GM12891 (cell line): ENCODE measurements at places on chromosomes 11 and 22.
A peak's percentile ranks its signal among the peaks of the same experiment; 100 is the strongest.

- no peak for DNase-seq
These were observed 171.0 kb downstream of the NELL1 start for GRCh38 chr11:20840341-20840740.

GRCh38 chr22:45204241-45204640, 36.5 kb downstream of the KIAA0930 start:
- no peak for DNase-seq

DNA sequence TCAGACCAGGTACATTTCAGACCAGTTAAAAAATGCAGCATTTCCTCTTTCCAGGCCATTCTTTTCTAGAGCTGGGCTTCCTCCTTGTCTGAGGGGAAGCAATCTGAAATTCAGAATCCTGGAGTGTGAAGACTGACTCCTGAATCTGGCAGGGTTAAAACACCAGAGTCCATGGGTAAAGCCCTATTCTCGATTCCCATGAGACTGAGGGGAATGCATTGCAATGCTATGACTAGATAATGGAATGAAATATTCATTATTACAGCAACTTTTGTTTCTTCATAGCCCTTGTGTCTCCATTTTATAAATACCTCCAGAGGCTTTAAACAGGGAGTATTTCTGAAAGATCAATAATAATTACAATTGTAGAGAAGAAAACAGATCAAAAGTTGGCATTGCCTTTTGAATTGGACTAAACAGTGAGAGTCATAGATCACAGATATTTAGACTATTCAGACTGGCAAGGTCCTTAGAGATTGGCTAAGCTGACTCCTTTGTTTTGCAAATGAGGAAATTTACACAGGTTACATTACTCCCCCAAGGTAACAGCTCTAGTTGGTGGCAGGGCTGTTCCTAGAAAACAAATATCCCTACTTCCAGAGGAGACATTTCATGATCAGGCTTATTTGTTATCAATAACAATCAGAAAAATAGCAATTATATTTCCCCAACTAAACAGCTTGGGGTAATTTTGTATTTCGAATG, 632.6 kb upstream of the KIRREL3 start:
- DNase-seq: no peak

GRCh38 chr11:67415501-67416304, at the start of gene CARNS1:
Gene CARNS1, plus strand, starts transcription at chr11:67415678. Its CDS starts 522 bp downstream, at chr11:67416200.
- no peak for DNase-seq

DNA sequence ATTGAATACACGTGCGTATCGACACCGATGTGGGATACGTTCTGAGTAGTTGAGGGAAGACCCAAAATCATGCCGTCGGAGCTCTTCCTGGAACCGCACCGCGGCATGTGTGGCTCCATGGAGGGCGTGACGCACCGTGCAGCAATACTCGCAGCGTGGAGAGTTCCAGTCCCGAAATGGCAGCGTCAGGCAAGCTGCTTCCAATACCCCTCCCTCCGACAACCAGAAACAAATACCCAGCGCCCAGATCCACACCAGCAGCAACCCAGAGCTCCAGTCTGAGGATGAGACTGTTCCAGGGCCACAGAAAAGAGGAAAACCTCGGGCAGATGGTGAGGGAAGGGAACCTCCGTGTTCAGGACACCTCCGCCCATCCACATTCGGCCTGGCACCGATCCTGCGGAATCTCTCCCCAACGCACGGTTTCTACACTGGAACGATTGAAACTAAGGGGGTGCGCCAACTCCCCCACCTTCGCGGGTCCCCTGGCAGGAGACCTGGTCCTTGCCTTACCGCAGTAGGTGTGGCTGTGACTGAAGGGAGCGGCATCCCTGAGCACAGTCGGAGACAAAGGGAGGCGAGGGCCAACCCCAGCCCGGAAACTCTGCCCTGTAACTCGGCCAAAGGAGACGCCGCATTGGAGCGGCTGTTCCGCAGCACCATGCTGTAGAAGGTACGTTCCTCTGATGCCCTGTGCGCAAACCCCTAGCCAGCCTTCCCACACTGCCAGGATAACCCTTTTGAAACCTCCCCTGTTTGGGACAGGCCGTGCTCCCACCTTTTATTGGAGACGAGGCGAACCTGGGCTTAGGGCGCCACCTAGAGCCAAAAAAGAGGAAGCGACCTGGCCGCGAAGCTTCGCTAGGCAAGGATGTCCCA, 28.2 kb downstream of the DBX1 start:
- peak; percentile 34 for DNase-seq

DNA sequence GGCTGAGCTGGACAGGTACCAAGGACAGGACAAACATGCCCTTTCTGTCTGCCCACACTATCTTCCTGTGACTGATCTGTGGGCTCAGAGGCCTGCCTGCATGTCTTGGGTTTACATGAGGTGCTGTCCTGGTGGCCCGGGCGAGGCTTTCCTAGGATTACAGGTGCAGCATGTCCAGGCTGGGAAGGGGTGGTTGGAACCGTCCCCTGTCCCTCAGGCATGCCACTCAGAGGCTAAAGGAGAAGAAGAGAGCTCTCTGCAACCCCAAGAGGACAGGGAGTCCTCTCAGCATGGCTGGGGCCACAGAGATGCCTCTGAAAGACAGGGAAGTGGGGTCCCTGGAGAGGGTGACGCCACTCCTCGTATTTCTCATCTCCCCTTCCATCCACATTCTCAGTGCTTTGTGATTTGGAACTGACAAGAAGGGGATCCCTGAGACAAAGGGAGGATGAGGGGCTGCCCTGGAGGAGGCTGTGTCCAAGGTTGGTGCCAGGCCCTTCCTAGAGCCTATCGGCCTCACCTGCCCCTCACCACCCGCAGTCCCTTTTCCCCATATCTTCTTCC, 64.6 kb upstream of the LMO1 start:
- no peak for DNase-seq

- DNase-seq: no peak
These were observed 151.4 kb downstream of the FBXO7 start for GRCh38 chr22:32625985-32626384.

- no peak for DNase-seq
These were observed 741 bp upstream of the MTA2 start for GRCh38 chr11:62602141-62603071.

GRCh38 chr11:118998388-118998717, 415 bp downstream of the CENATAC start:
- no peak for DNase-seq

GRCh38 chr22:17665854-17666253, 27.3 kb downstream of the BCL2L13 start:
- no peak for DNase-seq

DNA sequence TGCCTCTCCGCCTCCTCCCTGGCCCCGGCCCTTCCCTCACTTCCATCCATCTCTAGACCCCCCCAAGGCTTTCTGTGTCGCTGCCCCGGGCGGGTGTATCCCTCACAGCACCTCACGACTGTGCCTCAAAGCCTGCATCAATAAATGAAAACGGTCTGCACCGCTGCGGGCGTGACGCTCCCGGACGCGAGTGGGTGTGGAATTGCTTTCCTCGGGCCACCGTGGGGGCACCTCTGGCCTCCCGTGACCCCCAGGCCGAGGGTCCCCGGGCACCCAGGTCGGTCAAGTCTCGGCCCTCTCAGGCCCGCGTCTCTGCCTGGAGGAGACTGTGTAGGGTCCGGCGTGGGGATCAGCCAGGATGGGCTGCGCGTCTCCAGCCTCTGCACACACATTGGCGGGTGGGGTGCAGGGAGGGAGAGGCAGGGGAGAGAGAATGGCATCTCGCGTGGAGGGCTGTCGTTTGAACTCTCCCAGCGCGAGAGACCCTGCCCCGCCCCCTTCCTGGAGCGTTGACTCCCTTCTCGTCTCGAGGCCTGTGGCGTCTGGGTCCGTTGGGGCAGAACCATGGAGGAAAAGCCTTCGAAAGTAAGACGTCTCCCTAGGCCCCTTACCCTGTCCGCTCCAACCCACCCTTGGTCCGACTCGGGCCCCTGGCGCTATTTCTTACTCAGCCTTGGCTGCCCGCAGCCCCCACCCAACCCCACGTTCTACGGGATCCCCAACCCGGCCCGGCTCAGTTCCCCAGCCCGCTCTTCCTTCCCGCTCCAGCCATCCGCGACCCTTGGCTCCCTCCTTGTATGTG, at the start of gene CATSPERZ:
TSS of gene CATSPERZ (plus strand) at position 512 of the 802 bp plus-strand sequence. CDS start at position 565, 53 bp downstream.
- DNase-seq: no peak

DNA sequence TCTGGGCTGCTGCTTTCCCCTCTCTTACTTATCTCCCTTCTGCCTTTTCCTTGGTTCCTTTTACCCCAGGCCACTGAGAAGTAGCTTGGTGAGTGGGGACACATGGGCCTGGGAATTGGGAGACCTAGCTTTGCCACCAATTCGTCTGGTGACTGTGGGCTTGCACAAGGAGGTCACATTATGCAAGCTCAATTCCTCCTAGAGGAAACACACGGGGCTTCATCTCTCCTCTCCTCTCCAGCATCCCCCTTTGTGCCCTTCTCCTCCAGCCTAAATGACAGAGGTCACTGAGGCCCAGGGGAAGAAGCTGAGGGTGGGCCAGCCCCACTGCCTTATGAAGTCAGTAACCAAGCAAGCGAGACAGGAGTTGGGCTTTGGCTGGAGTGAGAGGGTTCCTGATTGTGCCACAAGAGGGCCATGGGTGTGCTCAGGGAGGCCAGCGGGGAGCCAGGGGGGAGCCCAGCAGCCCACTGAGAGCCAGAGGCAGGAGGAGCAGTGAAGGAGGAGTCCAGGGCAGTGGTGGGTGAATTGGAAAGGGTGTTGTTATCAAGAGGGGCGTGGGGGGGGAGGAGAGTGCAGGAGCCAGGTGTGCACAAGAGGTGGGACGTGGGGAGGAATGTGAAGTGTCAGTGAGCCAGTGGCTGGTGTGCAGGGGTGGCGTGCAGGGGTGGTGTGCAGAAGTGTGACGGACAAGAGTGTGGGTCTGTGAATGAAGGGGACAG, 2.0 kb downstream of the CLCF1 start:
- no peak for DNase-seq

DNA sequence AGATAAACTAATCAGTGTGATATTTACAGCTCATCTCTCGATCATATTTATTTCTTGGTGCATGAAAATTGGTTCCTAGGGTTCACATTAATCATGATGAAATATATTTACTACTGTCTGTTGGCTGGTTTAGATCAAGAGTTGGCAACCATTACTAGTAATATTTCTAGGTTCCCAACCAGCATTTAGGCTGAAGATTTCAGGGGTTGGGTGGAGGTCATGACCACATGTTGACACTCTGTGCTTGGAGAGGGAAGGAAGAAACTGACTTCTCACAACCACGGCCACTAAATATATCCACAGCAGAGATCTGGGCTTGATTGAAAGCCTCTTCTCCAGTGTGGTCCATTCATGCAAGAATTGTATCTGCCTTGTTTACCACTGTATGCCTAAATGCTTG, 87.9 kb downstream of the ALX4 start:
- no peak for DNase-seq

- no peak for DNase-seq
These were observed 239.5 kb upstream of the SORL1-AS1 start for GRCh38 chr11:121692236-121692635.

- no peak for DNase-seq
These were observed 3.2 kb upstream of the STK33 start for GRCh38 chr11:8597182-8597581.

DNA sequence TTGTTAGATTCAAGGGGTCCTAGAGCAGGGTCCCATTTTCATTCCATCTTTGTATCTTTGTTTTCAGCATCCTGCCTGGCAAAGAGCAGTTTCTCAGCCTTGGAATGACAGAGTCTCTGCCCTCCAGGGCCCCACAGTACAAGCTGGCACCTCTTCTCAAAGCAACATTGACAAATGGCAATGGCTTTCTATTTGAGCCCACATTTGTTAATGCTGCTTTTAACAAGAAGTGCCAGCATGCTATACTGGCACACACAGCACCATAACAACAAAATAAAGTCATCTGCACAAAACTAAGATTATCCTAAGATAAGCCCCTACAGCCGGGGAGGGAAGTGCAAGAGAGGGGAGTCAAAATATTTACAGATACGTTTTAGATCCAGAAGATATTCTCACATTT, 309.7 kb upstream of the C11orf87 start:
- no peak for DNase-seq

DNA sequence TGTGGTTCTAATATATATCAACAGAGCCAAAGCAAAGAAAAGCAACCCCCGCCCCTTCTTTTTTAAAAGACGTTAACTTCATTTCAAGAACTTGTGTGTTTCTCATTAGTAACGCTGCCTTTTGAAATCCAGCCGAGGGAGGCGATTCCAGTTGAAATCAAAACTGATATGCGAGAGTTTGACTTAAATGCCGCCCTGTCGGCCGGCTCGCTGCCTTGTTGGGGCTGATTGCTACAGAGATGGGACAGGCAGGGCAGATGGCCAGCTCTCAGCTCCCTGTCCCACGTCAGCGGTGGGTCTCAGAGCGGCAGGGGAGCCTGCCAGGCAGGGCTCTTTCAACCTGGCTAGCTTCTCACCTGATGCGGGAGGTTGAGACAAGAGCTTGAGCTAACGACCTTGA, 51.9 kb upstream of the ALX4 start:
- no peak for DNase-seq

- no peak for DNase-seq
These were observed 25.7 kb upstream of the CDC42EP2 start for GRCh38 chr11:65288706-65289536.

- DNase-seq: no peak
These were observed 112.1 kb downstream of the TRIM29 start for GRCh38 chr11:120025606-120026335.

- DNase-seq: no peak
These were observed 734 bp downstream of the ZNF280B start for GRCh38 chr22:22507743-22508273.

- DNase-seq: peak; percentile 12
These were observed 5.6 kb downstream of the RCE1 start for GRCh38 chr11:66848671-66849500.

- DNase-seq: no peak
These were observed 44.8 kb downstream of the SMIM38 start for GRCh38 chr11:69200331-69201065.

DNA sequence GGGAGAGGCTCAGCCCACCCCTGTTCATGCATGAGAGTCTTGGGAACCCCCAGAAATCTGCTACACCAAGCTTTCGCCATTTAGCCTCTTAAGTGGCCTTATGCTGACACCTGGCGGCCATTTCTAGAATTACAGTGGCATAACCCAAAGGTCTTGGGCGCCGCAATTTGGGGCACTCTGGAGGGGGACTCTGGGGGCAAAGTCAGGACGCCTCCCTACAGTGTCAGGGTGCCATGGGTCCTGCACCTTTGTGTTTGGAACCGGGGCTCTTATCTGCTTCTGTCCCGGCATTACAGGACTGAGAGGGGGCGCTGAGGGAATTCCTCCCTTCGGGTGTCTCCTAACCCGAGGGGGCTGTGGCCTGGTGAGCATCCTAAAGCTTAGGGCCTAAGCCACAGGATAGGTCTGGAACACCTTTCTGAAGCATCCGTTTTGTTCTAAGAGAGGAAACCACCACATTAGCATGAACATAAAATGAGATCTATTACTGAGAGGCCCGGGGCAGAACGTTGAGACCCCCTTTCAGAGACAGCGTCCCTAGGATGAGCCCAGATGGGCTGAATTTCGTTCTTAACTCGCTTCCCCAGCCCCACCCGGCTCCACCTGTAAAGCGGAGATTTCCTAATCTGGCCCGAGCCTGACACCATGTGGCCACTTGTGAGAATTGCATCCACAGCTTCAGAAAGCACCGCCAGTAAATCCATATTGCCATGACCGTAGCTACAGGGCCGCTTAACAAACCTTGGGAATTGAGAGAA, 9.3 kb downstream of the INS start:
- peak; percentile 86 for DNase-seq
